ENCODE measurements at places on chromosomes 5 and 9. TPM values are rescaled to one million over a fixed set of nuclear protein-coding genes. Genes with fewer than 3 reads are reported as not detected.

Gene ISL1
- total RNA-seq, result not detected

Gene SLC34A1
- total RNA-seq, result not detected

Gene FGF1
- not detected for total RNA-seq

Gene C7
- not detected for total RNA-seq

Gene GLRA1
- not detected for total RNA-seq

Gene SH2D3C
- 66.3 TPM for total RNA-seq

Gene PCDHAC1
- not detected for total RNA-seq

Gene FGFR4
- 1.2 TPM for total RNA-seq

Gene PCDHGA4
- total RNA-seq, result 1.1 TPM

DNA sequence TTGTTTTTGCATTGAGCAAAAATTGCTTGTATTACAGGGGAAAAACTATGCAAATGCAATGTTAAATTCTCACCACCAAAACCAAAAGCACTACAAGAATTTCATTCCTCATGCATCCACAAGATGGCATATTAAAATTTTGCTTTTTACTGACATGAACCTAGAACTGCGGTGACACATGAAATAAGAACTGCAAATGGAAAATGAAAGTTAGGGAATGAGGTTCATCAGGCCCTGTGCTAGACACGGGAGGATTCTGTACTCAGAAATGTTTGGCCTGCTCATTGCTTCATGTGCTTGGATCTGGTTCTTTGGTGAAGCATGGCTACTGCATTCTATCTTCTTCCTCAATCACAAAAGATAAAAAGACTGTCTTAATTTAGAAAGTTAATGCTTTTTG, 9.1 kb upstream of the RFK start:
- DNase-seq, result peak; percentile 70

DNA sequence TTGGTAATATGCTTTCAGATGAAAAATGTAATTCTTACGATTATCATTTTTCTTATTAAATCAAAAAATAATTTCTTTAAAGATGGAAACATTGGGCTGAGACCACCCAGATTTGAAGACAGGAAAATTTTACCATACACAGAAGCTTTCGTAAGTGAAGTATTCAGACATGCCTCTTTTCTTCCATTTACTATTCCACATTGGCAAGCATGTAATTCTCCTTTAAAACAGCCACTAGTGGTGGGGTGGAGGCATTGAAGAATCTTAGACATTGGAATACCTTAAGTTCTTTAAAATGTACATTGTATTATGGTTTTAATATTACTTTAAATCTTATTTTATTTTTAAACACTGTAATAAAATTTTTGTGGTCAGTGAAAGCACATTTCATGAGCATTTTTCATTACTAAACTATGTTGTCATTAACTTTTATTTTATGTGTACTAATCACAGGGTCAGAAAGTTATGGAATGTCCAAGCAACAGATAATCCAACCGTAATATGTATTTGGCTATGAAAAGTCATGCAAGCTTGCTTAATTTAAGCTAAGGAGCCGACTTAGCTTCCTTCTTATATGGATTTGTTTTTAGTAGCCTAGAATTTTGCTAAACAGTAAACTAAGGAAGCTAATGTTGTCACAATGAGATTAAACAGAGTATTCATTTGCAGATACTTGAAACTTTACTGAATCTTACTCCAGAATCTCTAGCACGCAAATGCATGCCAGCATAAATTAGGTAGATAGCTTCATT, 97.4 kb upstream of the ALDH1A1 start:
- no peak for DNase-seq

DNA sequence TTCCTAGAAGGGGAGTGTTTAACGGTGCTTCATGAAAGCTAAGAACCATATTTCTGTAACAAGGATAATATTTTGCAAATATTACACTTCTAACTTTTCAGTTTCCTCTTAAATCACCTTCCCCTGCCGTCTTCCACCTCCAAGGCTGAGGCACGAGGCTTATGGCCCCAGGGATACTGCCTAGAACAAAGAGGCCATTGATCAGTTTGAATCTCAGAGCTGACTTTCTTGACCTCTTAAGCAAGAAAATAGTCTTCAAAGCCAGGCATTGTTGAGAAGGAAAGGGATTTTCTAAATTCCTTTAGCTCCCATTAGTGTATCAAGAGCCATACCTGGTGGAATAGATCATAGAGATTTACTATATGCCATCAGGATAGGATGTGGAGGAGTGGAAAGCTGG, 566.2 kb downstream of the BNC2 start:
- DNase-seq, result no peak

DNA sequence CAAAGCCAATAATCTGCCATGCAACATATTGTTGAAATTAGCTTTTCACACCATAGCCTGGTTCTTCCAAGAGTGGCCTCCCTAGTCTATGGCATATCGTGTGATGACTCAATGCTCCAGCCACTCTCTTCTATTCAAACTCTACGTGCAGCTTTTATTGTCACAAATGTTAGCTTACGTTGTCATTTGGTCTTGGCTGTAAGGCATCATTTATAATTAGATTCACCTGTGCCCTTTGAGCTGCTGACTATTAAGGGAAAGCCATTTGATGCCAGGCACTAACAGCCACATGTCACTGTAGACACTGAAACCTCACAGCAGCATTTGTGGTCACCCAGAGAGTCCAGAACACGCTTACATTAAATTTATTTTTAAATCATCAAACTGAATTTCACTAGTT, 66.8 kb downstream of the APBA1 start:
- DNase-seq, result no peak

- no peak for DNase-seq
These were observed 37.5 kb downstream of the CTNNA1 start for GRCh38 chr5:138790684-138791083.

DNA sequence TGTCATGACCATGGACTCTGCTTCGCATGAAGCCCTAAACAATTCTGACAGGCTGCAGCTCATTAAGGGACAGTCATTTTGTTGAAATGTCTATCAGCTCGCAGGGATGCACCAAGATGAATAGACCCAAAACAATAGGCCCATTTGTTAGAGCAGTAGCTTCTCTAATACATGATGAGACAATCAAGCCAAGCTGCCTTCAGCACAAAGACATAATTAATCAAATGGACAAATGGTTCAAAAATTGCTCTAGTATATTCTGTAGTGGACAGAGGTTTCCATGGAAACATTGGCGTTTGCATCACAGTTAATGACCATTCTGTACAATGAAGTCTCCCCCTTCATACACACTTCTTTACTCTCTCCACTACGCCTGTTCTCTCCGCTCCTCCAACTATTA, 274.6 kb downstream of the ANXA1 start:
- no peak for DNase-seq

GRCh38 chr9:93577078-93577974, 942 bp downstream of the PHF2 start:
- DNase-seq, result peak; percentile 44

DNA sequence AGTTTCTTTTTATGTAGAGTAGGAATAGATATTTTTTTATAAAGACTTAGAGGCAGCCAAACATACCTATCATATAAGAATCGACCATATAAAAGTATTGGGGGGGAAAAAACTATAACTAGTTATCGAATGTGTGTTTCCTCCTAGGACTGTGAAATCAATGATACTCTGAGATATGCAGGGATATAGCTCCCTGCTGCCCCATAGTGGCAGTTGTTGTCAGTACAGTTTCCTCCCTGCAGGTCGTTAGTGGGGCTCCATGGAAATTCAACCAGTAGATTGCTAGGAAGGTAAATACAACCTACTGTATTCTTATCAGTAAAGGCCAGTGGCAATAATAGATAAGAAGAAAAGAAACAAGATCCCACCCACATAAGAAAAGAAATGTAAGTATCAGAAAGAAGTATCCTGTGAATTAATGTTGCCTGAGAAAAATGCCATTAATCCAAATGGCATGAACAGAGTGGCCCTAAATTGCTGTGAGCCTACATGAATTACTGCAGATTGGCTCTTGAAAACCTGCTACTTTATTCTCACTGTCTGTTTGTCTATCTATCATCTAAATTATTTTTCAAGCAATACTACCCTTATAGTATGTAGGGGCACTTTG, 136.9 kb upstream of the FBN2 start:
- peak; percentile 6 for DNase-seq

GRCh38 chr5:115151208-115151805, 18.4 kb downstream of the TRIM36 start:
- DNase-seq, result no peak

DNA sequence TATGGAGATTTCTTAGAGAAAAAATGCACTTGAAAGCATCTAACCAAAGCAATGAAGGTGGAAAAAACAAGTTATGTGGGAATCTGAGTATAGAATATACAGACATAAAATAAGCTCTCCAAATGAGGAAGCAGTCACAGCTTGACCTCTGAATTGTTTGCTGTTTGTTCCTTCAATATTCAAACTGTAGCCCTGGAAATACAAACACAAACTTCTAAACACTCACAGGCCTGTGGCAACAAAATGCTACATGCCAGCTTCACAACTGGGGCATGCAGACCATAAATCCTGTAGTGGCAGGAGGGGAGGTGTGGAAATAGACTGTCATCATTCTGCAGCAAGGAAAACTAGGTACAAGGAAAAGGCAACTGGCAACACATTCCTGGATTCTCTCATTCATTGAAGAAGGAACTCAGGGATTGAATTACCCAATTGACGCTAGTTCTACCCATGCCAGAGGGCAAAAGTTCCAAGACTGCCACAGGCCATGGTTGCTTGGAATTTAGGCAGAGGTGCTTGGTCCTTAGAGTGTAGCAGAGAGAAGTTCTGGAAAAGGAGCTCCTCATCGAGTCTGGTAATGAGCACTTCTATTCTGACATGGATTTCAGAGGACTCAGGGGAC, 349.6 kb downstream of the PDE4D start:
- no peak for DNase-seq

DNA sequence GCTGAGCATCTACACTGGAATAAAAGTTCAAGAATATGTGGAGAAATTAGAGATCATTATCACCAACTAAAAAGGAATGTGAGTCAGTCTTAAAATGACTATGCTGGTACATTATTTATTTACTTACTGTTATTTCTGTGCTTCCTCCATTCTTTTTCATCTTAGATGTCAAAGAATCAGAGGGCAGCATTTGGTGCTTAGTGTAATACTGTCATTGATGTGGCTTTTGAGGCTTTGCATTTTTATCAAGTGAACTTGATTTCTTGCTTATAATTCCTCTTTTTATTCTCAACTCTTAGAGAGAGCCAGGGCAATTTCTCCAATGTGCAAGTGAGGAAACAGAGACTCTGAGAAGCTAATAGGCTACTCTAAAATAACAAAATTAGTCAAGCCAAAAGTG, 163.7 kb upstream of the TRPC7 start:
- DNase-seq, result no peak

- DNase-seq, result no peak
These were observed 49.9 kb downstream of the SIL1 start for GRCh38 chr5:139148306-139148705.

DNA sequence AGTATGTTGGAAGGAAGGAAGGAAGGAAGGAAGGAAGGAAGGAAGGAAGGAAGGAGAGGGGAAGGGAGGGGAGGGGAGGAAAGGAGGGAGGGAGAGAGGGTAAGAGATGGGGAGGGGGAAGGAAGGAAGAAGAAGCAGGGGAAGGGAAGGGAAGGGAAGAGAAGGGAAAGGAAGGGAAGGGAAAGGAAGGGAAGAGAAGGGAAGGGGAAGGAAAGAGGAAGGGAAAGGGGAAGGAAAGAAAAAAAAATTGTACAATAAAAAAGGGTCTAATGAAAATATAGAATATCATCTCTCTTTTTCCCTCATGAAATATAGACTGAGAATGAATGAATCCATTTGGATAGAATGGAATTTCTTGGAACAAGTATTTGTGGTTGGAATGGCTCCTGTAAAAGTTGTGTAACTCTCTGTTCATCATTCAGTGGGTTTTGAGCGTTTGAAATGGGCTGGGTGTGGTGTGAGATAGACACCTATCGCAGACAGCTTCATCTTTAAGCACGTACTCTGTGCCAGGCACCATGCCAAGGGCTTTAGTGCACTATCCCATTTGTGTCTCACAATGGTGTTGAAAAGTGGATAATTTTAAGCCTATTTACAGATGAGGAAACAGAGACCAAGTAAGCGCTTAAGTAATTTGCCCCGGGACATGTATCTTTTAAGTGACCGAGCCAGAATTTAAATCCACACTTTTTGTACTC, 11.6 kb upstream of the PAPPA start:
- no peak for DNase-seq

DNA sequence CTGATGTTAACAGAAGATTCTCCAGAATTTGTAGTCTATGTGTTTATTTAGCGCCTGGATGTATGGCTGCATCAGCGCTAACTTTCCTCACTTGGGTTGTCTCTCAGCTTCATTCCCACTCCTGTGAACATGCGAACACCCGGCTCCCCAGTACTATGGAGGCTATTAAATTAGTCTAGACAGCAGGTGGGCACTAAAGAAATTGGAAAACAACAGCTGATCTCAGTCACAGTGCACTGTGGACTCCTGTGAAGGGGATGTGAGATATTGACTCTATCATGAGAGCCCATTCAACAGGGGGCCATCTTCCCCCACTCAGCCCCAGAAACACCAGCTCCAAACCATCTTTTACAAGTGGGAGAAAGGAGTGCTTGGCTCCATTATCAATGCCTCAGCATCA, 471.0 kb downstream of the KDM4C start:
- no peak for DNase-seq

DNA sequence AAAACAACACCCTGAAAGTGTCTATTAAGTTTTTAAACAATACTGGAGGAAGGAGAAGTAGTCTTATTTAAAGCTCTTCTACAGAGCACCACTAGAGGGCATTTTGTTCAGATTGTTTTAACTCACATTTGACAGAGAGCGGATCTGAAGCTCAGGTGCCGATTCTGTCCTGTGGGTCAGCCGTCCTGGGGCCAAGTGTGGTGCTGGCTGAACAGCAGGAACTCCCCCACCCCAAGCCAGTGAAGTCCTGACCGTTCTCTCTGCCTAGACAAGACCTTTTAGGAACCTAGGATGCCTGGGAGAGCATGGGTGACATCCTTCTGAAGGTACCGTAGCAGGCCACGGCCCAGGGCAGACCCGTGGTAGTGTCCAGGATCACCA, 3.9 kb downstream of the EXOC3 start:
- peak; percentile 67 for DNase-seq

DNA sequence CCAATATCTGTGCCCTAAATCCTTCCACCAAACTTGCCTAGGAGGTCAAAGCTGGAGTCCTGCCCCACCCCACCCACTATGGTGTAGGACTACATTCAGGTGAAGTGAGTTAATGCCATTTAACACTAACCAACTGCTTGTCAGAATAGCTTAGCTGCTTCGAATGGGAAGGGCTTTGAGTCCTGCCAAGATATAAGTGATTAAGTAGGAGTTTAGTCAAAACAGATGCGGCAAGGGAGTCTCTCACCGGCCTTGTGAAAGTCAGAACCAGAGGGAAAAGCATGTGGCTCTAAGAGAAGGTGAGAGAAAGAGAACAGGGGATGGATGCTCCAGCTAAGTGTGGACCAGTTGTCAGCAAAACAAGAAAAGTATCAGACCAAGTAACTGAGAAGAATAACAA, 132.6 kb downstream of the SPOCK1 start:
- no peak for DNase-seq

GRCh38 chr5:66671305-66671704, 75.1 kb downstream of the MAST4 start:
- no peak for DNase-seq

- peak; percentile 75 for DNase-seq
These were observed 19.6 kb upstream of the TMEM252 start for GRCh38 chr9:68560071-68560844.

Data from B cell (primary cell).